ENCODE measurements at places on chromosomes 6 and 20.
A peak's percentile ranks its signal among the peaks of the same experiment; 100 is the strongest.

GRCh38 chr6:1407499-1407990 is 18.2 kb downstream of the FOXF2 start:
- no peak for DNase-seq

- DNase-seq, result no peak
Measured at GRCh38 chr6:20109526-20109925, 102.7 kb downstream of the MBOAT1 start.

- no peak for DNase-seq
Measured at GRCh38 chr6:70415660-70416059, 2.4 kb downstream of the FAM135A start.

- DNase-seq, result peak; percentile 42
Measured at GRCh38 chr20:37296371-37296770, 6.9 kb downstream of the MANBAL start.

- DNase-seq, result no peak
Measured at GRCh38 chr6:41033776-41034175, 5.2 kb downstream of the UNC5CL start.

GRCh38 chr6:27043244-27043643 is 204.3 kb upstream of the PRSS16 start:
- no peak for DNase-seq

GRCh38 chr6:29651413-29652197 is 5.3 kb upstream of the MOG start:
- DNase-seq, result no peak

- no peak for DNase-seq
Measured at GRCh38 chr20:58867211-58867610, 14.7 kb downstream of the GNAS start.

- DNase-seq, result no peak
Measured at GRCh38 chr20:58102744-58103516, 125.5 kb downstream of the ANKRD60 start.

GRCh38 chr6:92024110-92024509 is 1395.2 kb downstream of the EPHA7 start:
- no peak for DNase-seq

DNA sequence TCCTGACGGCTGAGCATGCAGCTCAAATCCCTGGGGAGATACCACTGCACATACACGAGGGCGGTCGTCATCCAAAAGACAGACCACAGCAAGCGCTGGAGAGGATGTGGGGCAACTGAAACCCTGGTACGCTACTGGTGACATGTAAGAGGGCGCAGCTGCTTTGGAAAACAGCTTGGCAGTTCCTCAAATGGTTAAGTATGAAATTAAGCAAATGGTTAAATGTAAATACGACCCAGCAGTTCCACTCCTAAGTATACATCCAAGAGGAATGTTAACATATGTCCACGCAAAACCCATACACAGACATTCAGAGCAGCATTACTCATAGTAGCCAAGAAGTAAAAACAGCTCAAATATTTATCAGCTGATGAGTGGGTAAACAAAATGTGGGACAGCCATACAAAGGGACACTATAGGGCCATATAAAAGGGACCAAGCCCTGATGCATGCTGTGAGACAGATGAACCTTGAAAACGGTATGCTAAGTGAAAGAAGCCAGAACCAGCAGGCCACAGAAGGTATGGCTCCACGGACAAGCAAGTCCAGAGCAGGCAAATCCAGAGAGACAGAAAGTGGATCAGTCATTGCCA is 38.5 kb downstream of the RIPOR3 start:
- peak; percentile 89 for DNase-seq

DNA sequence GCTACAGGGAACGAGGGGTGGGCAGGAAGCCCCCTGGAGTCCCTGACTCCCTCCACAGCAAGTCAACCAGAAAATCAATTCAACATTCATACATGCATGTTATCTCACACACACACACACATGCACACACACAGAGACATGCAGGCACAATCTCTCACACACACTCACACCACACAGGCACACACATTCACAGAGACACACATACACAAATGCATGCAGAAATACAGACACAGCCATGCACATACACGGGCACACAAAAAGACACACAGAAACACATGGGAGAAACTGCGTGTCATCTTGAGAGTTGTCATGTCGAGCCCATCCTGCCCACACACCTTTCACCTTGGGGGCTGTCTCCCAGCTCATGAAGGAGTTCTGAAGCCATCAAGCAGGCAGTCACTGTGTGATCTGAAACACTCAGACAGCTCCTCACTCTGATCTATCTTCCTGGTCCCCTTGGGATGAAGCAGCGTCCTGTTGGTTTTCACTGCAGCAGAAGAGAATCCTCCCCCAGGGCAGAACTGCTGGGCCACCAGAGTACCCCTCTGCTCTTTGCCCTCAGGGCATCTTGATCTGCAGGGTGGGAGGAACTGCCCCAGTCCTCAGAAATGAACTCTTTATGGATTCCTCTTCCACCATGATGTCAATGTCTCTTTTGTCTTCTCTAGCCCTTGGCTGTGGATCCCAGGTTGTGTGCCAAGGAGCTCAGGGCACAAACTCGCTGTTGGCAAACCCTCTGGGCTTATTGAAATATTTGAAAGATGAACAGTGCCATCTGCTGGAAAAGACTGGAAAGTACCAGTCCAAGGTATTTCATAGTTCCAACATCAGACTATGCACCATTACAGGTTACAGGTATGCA is 8.8 kb downstream of the RAET1L start:
- DNase-seq, result peak; percentile 52

DNA sequence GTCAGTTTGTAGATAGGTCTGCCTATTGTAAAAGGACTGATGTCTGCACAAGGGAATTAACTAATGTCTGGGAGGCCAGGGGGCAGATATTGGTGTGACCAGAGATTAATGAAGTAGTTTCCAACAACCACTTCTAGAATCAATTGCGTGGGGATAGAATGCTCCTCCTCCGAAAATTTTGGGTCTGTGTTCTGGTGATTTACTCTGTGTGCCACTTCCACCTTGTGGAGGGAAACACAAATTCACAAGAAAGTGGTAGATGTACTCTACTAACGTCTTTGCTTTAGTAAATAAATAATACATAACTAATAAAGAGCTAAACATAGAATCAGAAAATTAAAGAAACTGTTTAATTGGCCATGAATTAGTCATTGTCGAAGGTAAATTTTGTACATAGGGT is 25.5 kb downstream of the TMEM14A start:
- no peak for DNase-seq

GRCh38 chr6:36414481-36414880 is 27.0 kb upstream of the ETV7 start:
- DNase-seq, result no peak

DNA sequence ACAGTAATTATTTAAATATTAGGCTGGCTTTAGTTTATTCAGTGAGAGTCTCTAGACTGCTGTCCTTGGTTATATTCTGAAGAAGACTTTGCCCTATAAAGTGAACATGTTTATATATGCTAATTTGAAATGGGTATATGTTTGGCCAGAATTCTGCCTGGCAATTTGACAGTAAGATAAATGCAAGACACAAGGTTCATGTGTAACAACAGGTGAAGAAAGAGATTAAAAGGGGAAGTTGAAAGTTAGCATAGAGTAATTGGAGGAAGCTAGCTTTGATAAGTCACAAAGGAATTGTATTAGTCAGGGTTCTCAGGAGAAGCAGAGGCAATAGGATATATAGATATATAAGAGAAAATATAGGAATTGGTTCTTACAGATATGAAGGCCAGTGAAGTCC is 191.4 kb downstream of the CENPW start:
- no peak for DNase-seq

- DNase-seq, result no peak
Measured at GRCh38 chr6:47851091-47851490, 69.3 kb downstream of the OPN5 start.

- DNase-seq, result no peak
Measured at GRCh38 chr6:135623979-135624378, 126.4 kb upstream of the AHI1 start.

DNA sequence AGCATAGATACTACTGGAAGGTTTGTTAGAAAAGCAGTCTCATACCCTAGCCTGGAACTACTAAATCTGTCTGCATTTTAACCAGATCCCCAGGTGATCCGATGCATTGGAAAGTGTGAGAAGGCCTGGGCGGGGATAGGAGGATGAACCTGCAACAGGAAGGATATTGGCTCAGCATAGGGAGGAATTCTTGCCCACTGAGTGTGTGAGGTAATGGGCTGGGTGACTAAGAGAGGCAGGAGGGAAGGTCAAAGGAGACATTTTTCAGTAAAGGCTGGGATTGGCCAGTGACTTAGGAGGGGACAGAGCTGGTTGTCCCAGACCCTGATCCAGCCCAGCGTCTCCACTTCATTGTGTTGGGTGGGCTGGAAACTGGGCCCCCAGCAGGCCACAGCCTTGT is 191.0 kb upstream of the LRFN2 start:
- no peak for DNase-seq

- no peak for DNase-seq
Measured at GRCh38 chr20:57576617-57577550, 16.0 kb downstream of the PCK1 start.

DNA sequence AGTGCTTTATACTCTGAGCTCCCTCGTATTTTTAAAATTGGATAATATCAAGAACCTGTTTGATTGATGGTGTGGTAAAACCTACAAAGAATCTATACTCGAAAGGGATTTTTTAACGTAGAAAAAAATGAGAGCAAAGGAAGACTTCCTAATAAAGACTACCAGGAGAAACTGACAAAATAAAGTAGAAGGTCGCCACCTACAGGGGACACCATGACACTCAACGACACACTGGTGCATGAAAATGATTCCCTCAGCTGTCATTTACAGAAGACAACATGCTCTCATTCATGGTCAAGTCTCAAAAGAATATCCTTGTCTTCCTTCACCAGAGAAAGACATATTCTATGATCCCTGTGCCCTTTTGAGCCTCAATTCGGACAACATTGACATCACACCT is 10.1 kb upstream of the NHSL1 start:
- DNase-seq, result no peak

GRCh38 chr6:85670573-85670972 is 27.9 kb upstream of the SYNCRIP start:
- peak; percentile 26 for DNase-seq

GRCh38 chr6:4585682-4586468 is 190.3 kb upstream of the CDYL start:
- DNase-seq, result no peak

DNA sequence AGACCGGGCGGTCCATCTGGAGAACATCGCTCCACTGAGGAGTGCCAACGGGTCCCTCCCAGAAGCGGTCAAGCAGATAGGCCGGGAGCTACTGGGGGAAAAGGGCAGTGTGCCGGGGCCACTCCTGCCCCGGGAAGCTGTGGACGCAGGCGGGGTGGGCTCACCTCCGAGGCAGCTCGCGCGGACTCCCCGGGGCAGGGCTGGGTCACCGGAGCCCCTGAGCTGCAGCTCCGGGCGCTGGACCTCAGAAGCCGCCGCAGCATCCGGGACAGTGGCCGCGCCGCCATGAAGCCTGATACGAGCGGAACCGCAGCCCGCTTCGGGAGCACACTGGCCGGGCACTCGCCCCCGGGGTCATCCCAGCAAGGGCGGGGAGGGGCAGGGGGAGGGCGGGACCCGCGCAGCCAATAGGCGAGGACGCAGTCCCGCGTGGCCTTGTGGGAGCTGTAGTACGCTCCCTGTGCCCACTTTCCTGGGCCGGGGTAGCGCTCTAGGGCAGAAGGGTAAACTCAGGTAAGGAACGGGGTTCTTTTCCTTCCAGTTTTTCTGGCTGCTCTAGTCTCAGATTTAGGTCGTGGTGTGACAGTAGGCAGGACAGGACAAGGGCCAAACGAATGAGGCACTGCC is at the start of gene MOCS1:
MOCS1 (minus strand) TSS at position 332 of the 627 bp plus-strand sequence; CDS start at position 287, 45 bp downstream.
- no peak for DNase-seq

DNA sequence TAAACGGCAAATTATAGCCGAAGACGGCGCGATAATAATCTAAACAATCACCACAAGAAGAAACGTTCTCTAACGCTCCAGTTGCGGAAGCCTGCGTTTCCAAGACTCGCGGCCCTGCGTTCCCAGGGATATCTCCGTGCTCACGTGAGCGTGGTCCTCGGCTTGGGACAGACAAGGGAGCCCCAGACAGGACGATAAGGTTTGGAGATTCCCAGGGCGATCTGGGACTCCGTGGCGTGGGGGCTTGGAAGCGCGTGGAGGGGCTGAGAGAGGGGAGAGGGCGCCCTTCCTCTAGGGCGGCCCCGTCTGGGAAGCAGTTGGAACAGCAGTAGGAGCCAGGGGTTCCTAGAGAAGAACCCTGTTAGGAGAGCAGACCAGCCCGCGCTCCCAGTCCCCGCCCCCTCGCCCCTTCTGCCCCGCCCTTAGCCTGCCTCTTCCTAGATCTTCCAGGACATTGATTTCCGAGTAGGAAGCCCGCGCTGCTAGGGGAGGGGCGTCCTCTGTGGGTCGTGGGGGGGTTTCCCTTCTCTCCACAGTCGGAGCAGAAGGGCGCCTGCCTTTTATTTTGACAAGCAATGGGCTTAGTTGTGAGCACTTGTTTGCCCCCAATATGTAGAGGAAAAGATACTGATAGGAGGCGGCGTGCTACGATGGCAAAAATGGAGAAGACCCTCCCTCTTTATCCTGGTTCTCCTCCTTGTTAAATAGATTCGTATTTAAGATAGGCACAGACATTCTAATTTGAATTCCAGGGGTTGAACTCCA is 10.6 kb downstream of the NRN1 start:
- peak; percentile 26 for DNase-seq

GRCh38 chr6:49720372-49720771 is 7.0 kb upstream of the CRISP2 start:
- no peak for DNase-seq

DNA sequence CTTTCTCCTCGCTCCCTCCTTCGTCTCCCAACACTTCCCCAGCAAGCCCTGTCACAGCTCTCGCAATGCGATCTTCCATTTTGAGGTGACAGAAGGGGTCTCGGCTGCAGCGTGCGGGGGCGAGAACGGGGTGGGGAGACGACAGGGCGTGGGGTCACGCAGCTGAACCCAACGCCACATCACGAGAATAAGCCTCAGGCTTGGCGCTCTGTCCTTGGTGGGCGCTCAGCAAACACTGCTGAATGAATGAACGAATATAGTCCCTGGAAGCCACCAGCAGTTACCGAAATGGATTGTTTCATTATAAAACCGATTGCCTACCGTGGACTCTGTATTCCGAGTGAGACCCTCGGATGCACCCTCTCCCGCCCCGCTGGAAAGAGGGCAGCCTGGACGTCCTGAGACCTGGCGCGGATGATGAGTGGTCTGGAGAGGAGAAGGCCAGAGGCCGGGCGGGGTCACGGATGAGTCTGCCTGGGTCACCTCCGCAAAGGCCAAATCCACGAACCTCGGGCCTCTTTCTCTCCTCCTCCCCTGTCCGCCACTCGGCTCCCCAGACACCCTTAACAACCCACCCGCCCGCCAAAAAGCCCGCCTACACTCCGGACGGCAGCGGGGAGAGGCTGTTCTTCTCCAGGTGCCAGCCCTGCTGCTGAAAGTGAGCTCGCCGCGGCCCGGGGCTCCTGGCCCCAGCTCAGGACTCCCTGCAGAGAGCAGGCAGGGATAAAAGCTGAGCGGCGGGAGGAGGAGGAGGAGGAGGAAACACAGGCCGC is 3.7 kb downstream of the NRN1 start:
- DNase-seq, result no peak

GRCh38 chr20:21554985-21555384 is 41.1 kb upstream of the NKX2-2 start:
- DNase-seq, result no peak

DNA sequence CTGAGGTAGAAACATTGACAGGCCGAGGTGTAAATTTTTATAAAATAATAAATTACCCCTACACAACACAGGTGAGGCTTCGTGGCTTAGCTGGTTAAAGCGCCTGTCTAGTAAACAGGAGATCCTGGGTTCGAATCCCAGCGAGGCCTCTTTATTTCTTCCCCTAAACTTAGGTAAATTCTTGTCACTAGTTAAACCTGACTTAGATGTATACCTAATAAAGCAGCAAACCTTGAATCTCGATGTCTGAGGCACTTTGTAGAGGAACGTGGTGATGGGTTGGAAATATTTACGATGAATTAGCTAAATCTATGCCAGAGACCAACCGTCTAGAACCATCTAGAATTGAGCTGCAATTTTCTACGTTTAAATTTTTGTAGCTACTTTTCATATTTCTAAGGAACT is 185.6 kb downstream of the OR2B2 start:
- DNase-seq, result no peak

Data from HL-60 (cell line).